CD8-positive, alpha-beta memory T cell (primary cell): ENCODE measurements at places on chromosomes 4 and X.
A peak's percentile ranks its signal among the peaks of the same experiment; 100 is the strongest.

DNA sequence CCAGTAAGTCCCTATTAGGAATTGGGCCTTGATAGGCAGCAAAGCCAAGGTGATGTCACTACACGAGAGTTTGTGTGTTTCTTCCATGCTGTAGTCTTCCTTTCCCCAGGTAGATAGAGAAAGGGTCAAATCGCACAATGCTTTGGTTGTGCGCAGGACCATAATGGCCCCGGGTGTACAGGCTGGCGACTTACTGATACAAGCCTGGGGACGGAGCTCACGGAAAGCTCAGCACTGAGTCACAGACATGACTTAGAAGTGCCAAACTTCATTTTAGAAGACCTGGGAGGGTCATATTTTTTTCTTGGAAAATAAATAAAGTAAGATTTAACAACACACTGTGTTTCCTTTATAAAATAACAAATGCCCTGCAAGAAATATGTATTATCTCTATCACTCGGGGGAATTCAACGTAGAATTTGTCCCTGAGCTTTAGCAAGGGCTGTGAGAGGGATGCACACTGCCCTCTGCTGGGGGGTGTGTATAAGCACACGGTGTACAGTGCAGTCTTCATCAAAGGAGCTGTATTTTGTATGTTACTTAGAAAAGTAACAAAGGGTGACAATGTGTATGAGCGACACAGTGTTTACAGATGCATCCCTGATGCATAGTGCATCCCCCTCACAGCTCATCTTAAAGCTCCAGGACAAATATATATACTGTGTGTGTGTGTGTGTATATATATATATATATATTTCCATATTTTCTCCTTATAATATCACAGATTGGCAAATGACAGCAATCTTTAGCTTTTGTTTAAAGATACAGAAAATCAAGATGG lies 254.5 kb upstream of the VEGFC start:
- DNase-seq: peak; percentile 4

GRCh38 chrX:47198026-47198686 lies 4.5 kb downstream of the UBA1 start:
- DNase-seq: no peak

DNA sequence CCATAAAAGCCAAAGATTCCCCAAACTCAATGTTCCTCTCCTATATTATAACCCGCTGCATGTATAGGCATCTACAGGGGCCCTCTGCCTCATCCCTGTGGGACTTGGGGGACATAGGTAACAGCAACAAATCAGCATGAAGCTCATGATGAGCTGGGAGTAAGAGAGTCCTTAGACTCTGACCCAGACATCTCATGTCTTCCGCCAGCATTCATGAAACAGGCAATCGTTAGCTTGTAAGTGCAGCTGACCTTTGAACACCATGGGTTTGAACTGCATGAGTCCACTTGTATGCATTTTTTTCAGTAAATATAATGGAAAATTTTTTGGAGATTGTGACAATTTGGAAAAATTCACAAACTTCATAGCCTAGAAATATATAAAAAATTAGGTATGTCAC lies 10.4 kb upstream of the SCOC start:
- no peak for DNase-seq

DNA sequence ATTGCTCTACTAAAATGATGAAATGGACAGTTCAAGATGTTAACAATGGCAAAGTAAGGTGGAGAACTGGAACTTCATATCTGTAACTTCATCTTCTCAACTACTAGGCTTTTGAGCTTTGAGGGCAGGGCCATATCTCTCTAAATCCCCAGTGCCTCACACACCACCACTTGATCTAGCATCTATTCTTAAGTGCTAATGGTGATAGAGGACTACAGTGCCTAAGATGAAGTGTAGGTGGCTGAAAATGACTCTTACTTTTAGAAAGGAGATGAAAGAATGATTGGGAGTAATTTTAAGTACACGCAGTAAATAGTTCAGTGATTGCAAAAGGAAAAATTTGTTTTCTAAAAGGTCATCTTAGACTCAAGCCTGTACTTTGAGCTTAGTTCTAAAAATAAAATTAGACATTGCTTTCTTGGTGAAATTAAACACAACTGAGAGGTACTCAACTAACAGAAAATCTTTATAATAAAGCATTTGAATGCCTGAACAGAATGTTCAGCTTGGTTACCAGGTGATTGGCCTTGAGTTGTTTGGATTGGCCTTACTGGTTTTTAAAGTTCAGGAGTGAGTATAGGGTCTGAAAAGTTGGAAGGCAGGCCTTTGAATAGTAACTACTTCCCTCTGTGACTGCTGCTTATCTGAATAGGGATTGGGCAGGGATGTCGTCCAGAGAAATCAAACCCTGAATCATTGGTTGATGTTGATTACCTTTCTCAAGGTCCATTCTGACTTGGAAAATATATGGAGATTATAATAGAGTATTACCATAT lies 45.4 kb downstream of the DIAPH2 start:
- no peak for DNase-seq

DNA sequence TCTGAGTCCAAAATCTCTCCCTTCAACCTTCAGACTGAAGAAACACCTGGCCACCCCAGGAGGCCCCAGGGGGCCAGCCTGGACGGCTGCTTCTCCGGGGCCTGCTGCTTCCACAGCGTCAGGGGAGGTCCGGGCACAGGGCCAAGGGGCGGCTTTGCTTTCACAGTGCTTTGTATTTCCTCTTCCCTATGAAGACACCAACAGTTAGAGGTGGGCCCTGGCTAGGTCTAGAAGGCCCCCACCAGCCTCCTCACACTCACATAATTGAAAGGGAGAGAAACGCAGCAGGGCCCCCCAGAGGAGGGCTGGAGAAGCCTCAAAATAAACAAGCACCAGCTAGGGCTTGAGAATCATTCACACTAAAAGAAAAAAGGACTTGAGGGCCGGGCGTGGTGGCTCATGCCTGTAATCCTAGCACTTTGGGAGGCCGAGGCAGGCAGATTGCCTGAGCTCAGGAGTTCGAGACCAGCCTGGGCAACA lies 17.8 kb downstream of the SCD5 start:
- DNase-seq: no peak

DNA sequence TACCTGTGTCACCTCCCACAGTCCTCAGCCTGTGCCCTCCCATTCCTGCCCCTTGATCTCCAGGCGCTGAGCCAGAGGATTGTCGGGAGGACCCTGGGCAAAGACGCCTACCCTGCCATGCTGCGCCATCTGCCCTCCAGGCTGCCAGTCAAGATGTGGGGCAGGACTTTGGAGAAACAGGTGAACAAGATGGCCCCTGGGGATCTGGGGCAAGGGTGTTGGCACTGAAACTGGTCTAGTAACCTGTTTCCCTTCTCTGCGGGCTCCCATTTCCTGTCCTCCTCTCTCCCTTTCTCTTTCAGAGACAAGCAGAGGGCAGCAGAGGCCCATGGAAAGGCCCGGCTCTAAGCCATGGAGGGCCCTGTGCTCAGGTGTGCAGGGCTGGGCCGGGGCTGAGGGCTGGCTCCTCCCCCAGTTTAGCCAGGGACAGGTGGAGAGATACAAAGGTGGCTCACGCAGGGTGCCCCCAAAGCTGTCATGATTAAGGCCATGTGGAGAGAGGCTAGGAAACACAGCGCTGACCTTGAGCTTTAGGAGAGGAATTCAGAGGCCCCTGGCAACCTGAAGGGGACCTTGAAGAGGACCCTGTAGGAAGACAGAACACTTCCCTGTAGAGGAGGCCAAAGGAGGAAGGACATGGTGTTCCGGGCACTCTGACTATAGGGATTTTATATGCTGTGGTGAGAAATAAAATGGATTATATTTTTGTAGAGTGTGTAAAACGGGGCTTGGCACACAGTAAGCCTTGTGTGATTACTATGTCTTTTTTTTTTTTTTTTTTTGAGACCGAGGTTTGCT lies at the start of gene GLOD5:
GLOD5 (plus strand) TSS at position 74 of the 798 bp plus-strand sequence; CDS start at position 118, 44 bp downstream.
- no peak for DNase-seq

DNA sequence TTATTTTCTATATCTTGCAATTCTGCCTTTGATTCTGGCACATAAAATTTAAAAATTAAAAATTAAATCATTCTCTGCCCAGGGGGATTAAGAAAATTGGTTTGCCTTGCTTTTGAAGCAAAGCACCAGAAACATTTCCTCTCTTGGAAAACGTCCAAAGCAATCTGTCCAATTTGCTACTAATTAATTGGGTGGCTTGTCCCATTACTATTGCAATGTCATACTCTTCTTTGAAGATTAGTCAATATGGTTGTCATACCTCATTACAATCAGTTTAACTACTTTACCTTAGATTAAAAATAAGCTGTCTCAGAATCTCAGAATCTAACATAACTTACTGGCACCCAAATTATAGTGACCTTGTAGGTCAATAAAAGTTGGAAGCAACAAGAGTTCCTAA lies 208.8 kb downstream of the TMA16 start:
- no peak for DNase-seq

GRCh38 chr4:98166025-98166730 lies 22.9 kb upstream of the STPG2 start:
- DNase-seq: no peak

DNA sequence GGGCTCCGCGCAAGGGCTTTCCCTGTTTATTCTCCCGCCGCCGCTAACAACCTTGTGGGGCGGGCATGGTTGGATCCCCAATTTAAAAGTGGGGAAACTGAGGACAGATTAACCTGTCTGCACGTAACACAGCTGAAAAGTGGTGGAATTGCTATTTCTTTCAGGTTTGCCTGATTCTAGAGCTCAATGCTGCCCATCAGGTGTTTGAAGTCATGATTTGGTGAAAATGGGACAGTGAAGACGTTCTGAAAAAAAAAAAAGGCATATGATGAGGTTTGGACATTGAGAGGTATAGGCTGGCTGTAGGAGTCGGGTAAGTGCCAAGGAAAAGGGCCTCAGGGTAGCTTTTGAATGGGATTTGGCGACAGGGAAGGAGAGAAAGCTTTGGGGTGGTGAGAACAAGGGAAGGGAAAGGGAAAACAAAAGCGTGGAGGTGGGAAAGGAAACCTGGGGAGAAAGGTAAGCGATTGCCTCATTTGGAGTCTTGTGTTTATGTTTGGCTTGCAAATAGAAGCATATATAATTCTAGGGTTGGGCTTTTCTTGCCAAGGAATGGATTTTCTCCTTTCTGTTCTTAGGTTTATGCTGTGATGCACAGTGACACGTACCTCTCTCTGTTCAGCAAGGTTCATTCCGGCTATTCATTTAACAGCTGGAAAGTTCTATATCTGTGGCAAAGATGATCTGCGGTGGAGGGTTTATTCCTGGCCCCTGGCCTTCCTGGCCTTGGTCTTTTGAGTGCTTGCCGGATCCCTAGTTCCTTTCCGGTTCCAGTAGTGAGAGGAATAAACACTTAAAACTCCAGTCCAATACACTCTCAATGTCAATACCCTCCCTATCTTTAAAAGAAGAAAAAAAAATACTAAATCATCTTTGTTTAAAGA lies 2.4 kb upstream of the STIM2 start:
- no peak for DNase-seq

DNA sequence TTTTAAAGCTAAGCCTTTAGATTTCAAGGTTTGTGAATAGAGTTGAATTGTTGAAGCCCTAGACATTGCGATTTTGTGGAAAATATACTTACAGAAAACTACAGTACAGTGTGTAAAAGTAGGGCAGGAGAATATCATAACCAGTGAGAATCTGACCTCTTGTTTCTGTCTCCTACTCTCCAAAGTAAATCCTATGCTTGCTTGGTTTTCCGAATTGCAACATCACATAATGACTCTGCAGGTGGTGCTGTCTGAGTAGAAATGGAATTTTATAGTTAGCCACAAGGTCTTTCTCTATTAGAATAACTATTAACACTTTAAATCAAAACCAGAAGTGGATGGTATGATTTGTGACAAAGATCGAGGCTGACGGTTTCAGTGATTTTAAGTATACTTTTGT lies 505.6 kb downstream of the RAPGEF2 start:
- DNase-seq: no peak

DNA sequence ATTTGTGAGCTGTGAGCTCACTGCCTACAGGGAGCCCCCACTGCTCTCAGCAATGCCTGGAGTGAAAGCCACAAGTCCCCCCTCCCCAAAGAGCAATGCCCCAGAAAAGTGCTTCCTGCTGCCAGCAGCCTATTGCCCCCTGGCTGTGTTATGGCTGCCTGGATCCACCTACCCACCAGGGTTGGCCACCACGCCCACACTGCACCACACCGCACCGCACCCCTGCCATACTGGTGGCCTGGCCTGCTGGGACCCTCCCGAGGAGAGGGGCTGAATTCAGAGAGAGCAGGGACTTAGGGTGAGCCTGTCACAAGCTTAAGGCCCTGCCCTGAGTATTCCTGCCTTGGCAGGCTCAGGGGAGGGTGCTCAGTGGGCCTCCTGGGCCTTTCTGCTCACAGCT lies 4.3 kb downstream of the CFAP99 start:
- no peak for DNase-seq

DNA sequence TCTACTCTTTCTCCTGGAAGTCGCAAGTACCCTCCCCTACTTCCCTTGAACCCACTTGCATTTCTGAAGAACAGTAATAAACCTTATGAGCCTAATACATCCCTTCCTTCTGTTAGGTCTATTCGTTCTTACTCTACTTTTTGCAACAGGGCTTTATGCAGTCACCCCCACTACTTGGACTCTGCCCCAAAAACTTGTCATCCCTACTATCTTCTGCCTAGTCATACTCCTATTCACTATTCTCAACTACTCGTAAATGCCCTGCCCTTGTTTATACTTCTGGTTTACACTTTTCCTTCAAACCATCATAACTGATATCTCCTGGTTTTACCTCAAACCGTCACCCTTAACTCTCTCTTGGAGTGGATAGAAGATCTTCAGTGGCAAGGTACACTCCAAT lies 55.2 kb upstream of the SLIT2 start:
- DNase-seq: no peak

DNA sequence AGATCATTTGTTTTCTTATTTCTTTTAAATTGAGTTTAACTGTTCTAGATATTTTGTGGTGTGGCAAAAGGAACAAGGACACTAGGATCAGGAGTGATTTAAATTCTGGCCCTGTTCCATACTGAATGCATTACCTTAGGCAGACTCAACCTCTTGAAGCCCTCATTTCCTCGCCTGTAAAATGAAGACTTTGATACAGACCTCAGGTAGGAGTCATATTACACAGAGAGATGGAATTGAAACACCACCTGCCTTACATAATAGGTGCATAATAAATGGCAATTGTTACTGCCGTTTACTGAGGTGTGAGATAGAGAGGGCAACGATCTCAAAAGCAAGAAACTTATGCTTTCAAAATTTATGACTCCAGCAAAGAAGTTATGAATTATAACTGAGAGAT lies 28.2 kb upstream of the RASSF6 start:
- DNase-seq: no peak

DNA sequence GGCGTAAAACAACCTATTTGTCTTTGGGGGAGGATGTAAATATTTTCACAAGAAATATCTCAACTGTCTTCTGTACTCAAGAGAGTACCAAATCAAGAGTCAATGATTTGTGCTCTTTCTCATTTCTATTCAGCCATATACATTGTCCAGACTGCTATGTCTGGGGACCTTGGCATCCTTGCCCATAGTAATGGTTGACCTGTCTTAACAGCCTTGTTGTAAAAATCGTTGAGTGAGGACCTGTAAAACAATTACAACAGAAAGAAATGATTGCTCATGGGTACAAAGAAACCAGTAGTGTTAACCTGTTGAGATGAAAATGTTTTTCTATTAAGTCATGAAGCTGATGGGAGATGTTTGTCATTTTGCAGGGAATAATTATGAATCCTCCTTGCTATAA lies 56.6 kb downstream of the LNX1 start:
- no peak for DNase-seq

- DNase-seq: no peak
Measured at GRCh38 chrX:150762258-150763165, 69.3 kb downstream of the MTMR1 start.

- no peak for DNase-seq
Measured at GRCh38 chr4:74990276-74990875, 57.5 kb downstream of the PARM1 start.
